ENCODE measurements at places on chromosomes 2 and 18.

DNA sequence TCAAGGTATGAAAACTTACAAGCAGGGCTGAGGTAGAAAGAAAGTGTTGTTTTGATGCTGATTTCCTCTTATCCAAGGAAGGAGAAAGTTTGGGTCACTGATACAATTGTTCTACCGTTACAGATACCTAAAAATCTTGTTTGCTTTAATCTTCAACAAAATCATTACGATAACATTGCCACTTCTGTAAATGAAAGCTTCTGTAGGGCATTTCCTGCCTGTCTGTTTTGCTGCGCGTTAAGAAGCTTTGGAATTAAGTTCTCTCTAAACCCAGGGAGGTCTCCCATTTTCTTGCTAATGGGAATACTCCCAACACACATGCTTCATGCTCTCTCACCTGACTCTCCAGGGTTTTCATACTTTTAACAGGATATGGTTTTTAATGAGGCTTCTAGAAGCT lies 258.5 kb downstream of the PTGR3 start:
- no peaks in the 10 kb centered on the region for H3K36me3 ChIP-seq
- DNase-seq: no peak
- no peaks in the 10 kb centered on the region for H3K27me3 ChIP-seq
- H3K4me3 ChIP-seq: no peak overlapping the region

DNA sequence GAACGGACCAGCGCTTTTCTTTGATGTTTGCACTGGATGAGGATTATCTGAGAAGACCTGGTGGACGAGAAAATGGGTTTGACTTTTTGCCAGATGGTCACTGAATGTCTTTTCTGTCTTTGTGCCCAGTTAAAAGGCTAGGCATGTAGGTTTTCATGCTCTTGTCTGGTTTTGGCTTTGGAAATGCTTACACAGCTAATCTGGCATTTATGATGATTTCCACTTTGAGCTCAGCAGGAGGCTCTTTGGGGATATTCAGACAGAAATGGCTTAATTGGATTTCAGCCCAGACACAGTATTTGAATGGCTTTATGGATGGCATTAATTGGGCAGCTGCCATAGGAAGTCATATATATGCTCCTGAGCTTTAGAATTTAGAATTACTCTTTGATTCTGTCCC lies 59.6 kb downstream of the NCK2 start:
- H3K27me3 ChIP-seq: no peaks in the 10 kb centered on the region
- no peaks in the 10 kb centered on the region for H3K36me3 ChIP-seq
- no peak overlapping the region for H3K4me3 ChIP-seq
- peak overlapping the region; percentile 29 for H3K27ac ChIP-seq

GRCh38 chr2:16175247-16175825 lies 235.0 kb downstream of the MYCN start:
- no peak for DNase-seq
- no peaks in the 10 kb centered on the region for H3K4me1 ChIP-seq
- no peak overlapping the region for H3K27ac ChIP-seq
- H3K27me3 ChIP-seq: no peaks in the 10 kb centered on the region
- H3K36me3 ChIP-seq: no peaks in the 10 kb centered on the region

DNA sequence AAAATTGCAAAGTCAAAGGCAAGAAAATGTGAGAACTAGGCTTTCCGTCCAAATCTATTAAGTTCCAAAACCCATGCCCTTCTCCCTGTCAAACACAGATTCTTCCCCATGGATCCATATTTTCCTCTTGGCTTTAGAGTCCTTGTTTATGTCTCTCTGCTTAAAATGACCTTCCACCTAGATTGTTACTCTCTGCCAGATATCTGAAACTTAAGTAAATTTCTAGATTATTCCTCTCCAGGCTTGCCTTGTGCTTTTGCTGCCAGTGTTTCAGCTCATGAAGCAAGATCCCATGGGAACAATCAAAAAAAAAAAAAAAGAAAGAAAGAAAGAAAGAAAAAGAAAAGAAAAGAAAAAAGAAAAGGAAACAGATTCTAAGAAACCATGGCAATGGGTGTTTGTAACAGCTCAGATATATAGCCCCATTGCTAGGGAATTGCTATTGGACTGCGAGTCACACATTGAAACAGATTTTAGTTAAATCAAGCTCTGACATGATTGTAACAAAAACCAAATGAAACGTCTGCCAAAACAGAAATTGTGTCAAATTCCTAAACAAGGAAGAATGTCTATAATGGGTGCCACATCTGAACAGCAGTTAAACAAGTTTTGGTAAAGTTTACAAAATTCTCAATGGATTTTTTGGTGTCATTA lies 660.7 kb upstream of the CNTNAP5 start:
- DNase-seq: no peak
- H3K4me3 ChIP-seq: no peak overlapping the region
- no peaks in the 10 kb centered on the region for H3K27me3 ChIP-seq
- no peaks in the 10 kb centered on the region for H3K36me3 ChIP-seq
- H3K4me1 ChIP-seq: no peaks in the 10 kb centered on the region

DNA sequence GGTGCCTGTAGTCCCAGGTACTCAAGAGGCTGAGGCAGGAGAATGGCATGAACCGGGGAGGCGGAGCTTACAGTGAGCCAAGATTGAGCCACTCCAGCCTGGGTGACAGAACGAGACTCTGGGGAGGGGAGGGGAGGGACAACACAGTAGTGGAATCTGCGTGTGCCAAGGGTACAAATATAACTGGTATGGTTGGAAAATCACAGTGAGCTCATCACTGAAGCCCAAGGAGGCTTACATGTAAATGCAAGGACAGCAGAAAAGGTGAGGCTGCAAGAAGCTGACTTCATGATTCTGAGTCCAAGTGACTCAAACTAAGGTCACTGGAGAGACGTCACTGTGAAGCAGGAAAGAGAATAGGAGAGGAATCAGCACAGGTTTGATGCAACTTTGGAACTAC lies 9.2 kb downstream of the SEPTIN10 start:
- H3K27ac ChIP-seq: no peak overlapping the region
- no peaks in the 10 kb centered on the region for H3K36me3 ChIP-seq
- no peak for DNase-seq
- peaks cover 49% of the 10 kb centered on the region for H3K4me1 ChIP-seq

DNA sequence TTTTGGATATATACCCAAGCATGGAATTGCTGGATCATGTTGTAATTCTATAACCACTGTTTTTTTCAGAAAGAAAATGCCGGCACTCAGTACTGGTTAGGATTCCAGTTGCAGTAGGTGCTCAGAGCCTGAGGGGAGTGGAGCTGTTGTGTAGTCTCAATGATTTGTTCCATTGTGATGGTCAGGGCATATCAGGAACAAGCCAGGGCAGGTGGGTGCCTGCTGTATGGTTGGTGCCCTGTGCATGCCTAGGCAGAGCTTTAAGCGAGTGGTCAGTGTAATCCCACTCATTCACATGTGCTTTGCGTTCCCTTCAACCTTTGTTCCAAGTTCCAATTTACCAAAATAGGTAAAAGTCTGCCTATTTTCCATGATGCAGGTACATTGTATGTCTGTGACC lies 100.9 kb downstream of the FHOD3 start:
- no peak for DNase-seq
- H3K27ac ChIP-seq: no peak overlapping the region
- no peaks in the 10 kb centered on the region for H3K4me1 ChIP-seq
- H3K36me3 ChIP-seq: no peaks in the 10 kb centered on the region

DNA sequence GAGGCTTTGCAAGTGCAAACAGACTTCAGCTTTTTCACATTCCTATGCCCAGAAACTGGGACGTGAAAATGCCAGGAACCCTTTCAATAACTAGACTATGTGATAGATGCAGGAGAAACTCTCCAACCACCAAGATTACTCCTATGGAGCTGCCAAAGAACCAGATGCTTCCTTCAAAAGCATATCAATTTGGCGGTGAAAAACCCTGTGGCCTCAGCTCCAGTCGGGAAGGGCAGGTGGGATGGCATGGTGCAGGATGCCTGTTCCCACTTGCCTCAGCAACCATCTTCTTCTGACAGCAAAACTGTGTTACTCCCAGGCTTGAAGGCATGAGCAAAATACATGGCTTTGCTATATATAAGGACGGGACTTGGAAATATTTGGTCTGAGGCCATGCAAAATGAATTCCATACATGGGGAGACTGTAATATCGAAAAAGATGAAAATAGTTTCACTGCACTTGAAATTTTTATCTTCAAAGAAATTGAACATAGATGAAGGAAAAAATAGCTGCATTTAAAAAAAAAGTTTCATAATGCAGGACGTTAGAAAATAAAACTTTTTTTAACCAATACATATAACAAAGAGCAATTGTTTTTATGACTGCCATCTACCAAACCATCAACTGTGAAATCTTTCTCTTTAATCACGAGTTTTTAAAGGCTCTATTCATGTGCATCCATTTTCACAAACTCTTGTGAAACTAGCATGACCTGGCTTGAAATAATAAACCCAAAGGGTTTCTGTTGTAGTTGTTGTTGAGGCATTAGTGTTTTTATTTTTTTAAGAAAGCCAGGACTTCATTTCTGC lies 99.1 kb downstream of the AFF3 start:
- no peak overlapping the region for H3K4me3 ChIP-seq
- no peaks in the 10 kb centered on the region for H3K36me3 ChIP-seq
- no peaks in the 10 kb centered on the region for H3K27me3 ChIP-seq
- no peak for DNase-seq
- H3K4me1 ChIP-seq: no peaks in the 10 kb centered on the region

- H3K4me1 ChIP-seq: no peaks in the 10 kb centered on the region
- no peaks in the 10 kb centered on the region for H3K27me3 ChIP-seq
- H3K36me3 ChIP-seq: no peaks in the 10 kb centered on the region
- no peak overlapping the region for H3K27ac ChIP-seq
- DNase-seq: no peak
Measured at GRCh38 chr2:168819050-168819715, 16.7 kb downstream of the NOSTRIN start.

DNA sequence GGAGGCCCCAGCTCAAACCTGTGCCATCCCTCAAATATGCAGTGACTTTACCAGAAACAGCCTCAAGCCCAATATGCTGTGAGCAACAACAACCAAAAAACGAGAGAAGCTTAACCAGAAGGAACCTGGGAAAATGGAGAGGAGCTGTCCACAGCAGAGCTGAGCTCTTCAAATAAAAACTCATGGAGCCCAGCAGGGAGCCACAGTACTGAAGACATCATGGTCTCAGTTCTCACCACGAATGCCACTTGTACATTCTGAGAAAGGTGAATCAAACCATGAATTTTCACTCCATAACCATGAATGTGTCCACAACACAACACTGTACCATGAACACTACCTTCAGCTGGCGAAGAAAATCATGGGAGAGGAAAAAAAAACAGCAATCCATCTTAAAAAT lies 50.5 kb downstream of the KLHL14 start:
- no peak overlapping the region for H3K4me3 ChIP-seq
- no peak for DNase-seq
- no peaks in the 10 kb centered on the region for H3K36me3 ChIP-seq
- H3K27ac ChIP-seq: no peak overlapping the region

DNA sequence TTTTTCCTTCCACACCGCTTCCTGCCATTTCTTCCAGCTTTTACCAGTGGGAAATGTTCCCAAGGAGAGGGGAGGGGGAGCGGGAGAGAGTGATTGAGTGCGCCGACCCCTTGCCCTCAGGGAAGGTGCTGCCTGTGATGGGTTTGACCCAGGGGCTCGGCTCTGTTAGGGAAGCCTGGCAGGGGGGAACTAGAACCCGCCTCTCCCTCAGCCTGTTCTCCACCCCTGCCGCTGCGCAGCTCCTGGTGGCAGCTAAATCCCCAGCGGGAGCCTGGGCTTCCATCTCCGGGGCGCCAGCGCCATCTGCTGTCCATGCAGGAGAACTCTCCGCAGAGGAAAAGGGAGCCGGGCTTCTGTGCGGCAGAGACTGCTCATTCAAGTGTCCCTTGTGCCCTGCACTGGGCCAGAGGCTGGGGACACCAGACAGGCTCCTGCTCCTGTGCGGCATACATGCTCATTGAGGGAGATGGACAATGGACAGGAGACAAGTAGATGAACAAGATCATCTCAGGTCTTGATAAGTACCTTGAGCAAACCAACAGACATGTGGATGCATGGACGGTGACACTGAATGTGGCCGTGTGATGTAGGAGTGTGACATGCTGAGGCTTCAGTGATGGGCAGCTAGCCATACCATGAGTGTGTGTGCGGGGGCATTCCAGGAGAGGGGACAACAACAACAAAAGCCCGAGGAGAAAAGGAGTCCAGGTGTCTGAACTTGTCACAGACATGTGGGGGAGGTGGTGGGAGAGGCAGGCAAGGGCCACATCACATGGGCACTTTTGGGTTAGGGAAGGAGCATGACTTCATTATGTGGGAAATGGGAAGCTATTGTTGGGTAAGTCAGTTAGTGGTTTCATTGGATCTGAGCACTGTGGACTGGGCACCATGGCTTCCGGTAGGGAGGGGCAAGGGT lies 13.3 kb downstream of the CHPF start:
- no peak for DNase-seq
- no peak overlapping the region for H3K27ac ChIP-seq
- H3K27me3 ChIP-seq: no peaks in the 10 kb centered on the region

DNA sequence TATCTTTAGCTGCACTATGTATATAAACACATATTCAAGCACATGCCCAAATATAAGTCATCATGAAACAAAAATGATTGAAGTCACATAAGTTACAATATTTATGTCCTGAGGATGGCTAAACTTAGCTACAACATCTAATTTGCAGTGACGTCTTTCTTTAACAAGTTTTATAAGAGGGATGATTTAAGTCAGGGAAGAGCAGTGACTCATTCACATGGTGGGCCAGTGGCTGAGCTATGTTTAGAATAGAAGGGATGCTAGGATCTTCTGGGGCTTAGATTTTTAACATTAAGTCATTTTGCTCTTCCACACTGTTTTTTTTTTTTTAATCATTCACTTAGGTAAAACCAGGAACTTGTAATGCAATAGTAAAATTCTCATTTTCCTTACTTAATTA lies 22.3 kb downstream of the ADCYAP1 start:
- no peak for DNase-seq
- no peaks in the 10 kb centered on the region for H3K4me1 ChIP-seq
- H3K36me3 ChIP-seq: no peaks in the 10 kb centered on the region
- no peaks in the 10 kb centered on the region for H3K27me3 ChIP-seq
- no peak overlapping the region for H3K4me3 ChIP-seq
- no peak overlapping the region for H3K27ac ChIP-seq

- H3K4me1 ChIP-seq: no peaks in the 10 kb centered on the region
- H3K27me3 ChIP-seq: no peaks in the 10 kb centered on the region
- DNase-seq: peak; percentile 67
- no peak overlapping the region for H3K27ac ChIP-seq
- no peak overlapping the region for H3K4me3 ChIP-seq
Measured at GRCh38 chr2:72109904-72110303, 37.8 kb downstream of the CYP26B1 start.

DNA sequence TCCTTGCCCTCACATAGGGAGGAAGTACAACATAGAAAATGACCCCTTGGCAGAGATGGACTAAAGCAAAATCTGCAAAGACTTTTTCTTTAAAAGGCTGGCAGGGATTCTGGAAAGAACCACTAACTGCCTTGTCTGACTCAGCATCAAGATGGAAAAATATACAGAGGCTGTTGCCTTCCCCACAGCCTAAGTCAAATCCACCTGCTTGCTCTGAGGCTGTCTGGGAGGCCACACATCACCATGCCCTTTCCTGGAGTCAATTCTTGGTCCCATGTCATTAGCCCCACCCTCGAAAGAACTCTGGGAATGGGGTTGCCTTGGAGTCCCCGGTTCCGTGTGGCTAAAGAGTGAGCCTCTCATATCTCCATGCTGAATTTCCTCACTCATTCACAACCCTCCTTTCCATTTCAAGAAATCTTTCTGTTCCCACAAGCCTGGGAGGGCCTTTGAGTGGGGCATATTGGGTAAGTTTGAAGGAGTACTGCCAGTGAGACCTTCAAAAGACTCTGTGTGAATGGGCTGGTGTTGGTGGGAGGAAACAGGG lies 39.4 kb downstream of the BMP10 start:
- DNase-seq: no peak
- H3K36me3 ChIP-seq: no peaks in the 10 kb centered on the region
- no peak overlapping the region for H3K4me3 ChIP-seq
- H3K4me1 ChIP-seq: peaks cover 47% of the 10 kb centered on the region

GRCh38 chr2:183037553-183038340 lies 510 bp downstream of the NCKAP1 start:
- no peaks in the 10 kb centered on the region for H3K36me3 ChIP-seq
- no peaks in the 10 kb centered on the region for H3K27me3 ChIP-seq
- H3K27ac ChIP-seq: peak overlapping the region; percentile 99
- H3K4me3 ChIP-seq: peak overlapping the region; percentile 88

Measured in vagina (tissue), 2 donors.